ENCODE measurements at places on chromosomes 6 and 20.
A peak's percentile ranks its signal among the peaks of the same experiment; 100 is the strongest.

DNA sequence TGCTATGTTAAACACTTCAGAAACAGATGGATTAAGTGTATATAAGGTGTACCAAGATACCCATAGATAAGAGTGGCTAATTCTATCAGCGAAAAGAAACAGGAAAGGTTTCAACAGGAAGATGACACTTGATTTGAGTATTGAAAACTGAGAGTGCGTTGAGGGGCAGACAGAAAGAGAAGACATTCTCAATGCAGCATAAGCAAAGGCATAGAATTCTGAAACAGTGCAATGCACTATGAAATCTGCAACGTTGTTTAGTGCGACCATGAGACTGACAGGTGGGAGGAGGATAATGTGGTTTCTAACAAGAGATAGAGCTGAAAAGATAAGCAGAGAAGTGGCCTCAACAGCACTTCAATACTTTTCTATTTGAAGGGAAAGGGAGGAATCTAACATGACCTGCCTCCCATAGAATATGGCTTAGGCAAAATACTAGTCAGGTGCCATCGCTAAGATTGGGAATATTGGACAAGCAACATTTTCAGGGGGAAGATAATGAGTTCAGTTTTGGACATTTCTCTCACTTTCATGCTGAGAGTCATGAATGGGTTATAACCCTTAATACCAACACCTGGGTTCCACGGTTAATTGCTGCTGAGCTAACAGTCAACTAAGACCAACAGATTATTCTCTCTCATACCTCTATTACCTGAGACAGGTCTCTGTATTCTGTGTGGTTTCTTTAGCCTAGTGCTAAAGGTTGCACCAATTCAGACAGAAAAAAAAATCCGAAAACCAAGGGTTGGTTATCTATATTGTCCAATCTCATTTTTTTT, 312.9 kb upstream of the ARID1B start:
- DNase-seq: no peak

- no peak for DNase-seq
Observed at GRCh38 chr6:75751443-75751842, 2.4 kb downstream of the MYO6 start.

DNA sequence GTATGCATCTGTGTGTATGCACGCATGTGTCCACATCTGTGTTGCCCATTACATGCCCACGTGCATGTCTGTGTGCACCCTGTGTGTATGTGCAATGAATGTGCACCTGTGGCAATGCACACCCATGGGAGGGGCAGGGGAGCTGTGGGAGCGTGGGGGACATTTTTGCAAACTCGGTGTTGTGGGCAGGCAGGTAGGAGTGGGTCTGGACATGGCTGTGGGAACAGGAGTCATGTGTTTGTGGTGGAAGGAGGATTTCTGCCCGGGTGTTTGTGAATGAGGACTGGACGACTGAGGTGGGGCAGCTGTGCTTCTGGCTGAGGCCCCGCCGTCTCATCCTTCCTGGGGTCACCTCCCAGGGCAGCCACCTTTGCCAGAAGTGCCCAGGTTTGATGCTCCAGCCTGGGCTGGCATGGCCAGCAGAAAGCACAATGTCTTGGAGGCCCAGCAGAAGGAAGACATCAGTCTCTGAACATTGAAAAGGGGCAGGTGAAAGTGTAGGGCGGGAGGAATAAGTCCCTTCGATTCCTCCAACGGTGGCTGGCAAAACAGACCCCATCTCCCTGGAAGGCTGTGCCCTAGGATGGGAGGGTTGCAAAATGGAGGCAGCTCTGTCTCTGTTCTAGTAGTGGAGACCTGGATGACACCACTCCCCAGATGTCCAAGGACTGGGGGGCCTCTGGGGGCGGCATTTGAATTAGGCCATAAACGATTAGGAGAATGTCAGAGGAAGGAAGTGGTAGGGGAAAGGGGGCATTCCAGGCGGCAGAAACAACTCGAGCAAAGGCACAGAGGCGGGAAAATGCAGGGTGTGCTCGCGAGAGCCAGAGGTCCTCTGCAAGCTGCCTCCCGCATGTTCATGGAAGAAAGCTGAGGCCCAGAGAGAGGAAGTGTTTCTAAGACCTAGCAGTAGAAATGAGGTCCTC, 19.1 kb upstream of the ARMC12 start:
- peak; percentile 40 for DNase-seq

GRCh38 chr20:19122395-19122794, 90.0 kb upstream of the SLC24A3 start:
- DNase-seq: no peak

DNA sequence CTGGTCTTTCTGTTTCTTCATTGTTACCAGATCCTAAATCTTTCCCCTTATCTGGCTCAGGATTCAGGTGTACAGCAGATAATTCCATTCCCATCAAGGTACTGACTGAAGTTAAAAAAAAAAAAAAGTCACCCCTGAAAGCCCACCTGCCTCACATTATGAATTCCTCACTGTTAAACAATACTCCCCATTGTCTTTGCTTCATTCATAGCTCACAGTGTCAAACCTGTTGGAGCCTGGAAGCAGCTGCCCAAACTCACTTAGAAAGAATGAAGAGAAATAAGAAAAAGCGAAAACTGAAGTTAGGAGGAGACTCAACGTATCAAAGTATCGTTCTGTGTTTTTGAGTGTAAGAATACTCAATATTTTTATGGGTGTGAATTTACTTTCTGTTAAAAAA, 1.8 kb upstream of the DCBLD1 start:
- no peak for DNase-seq

DNA sequence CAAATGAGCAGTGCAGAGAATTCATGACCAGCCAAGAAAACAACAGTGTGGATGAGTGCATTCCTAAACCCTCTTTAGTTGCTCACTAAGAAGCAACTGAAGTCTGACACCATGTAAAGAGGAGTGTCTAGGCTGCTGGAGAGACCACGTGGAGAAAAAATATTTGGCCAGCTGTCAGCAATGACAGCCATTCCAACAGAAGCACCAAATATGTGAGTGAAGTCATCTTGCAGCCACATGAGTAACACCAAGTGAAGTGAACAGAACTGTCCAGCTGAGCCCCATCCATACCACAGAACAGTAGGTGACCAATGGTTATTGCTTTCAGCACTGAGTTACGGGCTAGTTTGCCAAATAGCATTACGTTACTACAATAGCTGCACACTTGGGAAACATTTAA, 89.4 kb downstream of the TBXT start:
- no peak for DNase-seq

DNA sequence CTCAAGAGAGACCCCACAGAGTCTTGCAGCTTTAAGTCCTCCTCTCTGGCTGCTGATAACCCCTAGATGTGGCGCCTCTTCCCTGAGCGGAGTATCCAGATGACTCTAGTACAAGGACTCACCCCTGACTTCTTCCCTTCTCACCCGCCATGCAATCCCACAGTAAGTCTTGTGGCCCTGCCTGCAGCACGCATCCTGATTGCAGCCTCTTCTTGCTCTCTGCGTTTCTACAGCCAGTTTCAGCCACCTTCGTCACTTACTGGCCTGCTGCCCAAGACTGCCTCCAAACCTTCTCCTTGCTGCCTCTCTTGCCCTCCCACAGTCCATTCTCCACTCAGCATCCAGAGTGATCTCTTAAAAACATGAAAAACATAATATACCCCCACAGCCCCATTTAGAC, 2.4 kb upstream of the RPP40 start:
- no peak for DNase-seq

GRCh38 chr6:156729248-156729647, 47.9 kb upstream of the ARID1B start:
- DNase-seq: no peak

DNA sequence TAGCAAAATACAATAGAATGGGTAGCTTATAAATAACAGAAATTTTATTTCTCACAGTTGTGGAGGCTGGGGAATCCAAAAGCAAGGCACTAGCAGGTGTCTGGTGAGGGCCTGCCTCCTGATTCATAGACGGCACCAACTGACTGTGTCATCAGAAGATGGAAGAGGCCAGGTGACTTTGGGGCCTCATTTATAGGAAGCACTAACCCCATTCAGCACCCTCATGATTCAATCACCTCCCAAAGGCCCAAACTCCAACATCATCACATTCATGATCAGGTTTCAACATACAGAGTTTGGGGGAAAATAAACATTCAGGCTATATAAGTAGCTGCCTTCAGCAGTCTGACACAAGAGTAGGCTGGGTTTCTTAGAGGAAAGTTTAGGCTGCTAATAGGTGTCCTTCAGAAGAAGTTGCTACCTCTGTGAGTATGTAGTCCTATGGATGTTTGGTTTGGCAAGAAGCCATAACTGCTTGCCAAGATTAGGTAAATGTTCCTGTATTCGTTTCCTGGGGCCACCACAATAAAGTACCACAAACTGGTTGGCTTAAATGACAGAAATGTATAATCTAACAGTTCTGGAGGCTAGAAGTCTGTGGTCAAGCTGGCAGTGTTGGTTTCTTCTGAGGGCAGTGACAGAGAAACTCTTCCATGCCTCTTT, 48.8 kb downstream of the NT5E start:
- no peak for DNase-seq

GRCh38 chr6:80523531-80523997, 417.1 kb downstream of the BCKDHB start:
- DNase-seq: no peak

DNA sequence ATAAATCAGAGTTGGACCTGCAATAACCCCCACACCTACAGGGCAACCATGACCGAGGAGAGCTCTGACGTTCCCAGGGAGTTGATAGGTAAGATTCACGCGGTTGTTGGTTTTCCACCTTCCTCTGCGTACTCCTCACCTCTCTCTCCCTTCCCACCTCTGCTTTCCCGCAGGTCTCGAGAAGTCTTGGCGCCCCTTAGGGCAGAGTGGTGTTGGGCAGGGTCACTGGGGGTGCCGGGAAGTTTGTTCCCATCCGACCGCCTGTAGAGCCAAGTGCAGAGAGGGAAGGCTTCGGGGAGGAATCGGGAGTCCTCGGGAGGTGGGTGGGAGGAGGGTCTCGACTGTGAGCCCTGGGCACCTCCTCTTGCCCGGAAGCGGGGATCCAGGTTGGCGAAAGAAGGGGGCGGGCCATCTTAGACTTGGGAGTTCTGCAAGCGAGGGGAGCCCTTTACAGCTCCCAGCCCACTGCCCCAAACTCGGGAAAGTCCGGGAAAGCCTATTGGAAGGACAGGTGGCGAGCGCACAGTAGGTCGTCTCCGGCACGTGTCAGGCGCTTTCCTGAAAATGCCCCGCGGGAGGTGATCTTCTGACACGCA, 672 bp downstream of the CARMIL1 start:
- DNase-seq: no peak

GRCh38 chr6:1553562-1554083, 56.1 kb upstream of the FOXC1 start:
- no peak for DNase-seq

DNA sequence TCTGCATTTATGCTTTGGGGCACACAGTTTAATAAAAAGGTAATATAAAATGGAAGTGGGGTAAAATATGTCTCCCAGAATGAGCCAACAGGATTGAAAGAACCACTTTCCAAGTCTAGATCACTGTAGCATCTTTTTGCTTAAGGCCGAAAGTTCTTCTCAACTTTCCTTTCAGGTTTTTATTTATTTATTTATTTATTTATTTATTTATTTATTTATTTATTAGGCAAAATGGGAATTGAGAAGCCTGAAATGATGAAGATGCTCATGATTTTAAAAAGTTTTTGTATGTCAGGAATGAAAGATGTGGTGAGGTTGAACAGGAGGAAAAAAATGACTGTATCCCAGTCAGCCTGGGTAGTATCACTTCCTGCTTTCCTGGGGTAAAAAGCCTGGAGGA, 24.0 kb downstream of the TSHZ2 start:
- no peak for DNase-seq

Measured in Kasumi-1 (cell line).